Lung (tissue), 17 donors: ENCODE measurements at places on chromosomes 3 and 15.

DNA sequence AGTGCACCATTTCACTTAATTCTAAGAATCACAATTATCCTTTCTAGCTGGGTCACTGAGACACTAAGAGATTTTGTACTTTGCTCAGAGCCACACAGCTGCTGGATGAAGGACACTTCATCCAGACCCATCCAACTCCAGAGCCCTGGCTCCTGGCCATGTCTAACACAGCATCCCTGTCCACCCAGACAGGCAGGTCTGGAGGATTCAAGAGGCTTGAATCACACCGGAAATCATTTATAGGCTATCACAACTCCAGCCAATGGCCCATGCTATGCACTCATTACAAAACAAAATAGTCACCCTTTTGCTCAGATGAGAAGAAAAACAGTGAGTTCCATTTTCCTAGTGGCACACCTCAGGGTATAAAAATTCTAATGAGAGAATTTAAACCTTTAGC is 198.2 kb upstream of the LMCD1 start:
- DNase-seq = no peak
- no peaks in the 10 kb centered on the region for H3K27me3 ChIP-seq
- H3K27ac ChIP-seq = no peak overlapping the region
- no peaks in the 10 kb centered on the region for H3K4me1 ChIP-seq

GRCh38 chr15:72338617-72339321 is 18.8 kb upstream of the CELF6 start:
- H3K27me3 ChIP-seq = no peaks in the 10 kb centered on the region
- no peaks in the 10 kb centered on the region for H3K4me1 ChIP-seq
- no peak overlapping the region for H3K4me3 ChIP-seq
- peaks cover 3% of the 10 kb centered on the region for H3K36me3 ChIP-seq
- peak; percentile 83 for DNase-seq

- H3K4me3 ChIP-seq = no peak overlapping the region
- no peak for DNase-seq
- H3K4me1 ChIP-seq = no peaks in the 10 kb centered on the region
- H3K27me3 ChIP-seq = no peaks in the 10 kb centered on the region
- no peak overlapping the region for H3K27ac ChIP-seq
Observed at GRCh38 chr3:169303660-169304059, 359.9 kb downstream of the MECOM start.

GRCh38 chr15:47184003-47184907 is 533.0 kb upstream of the SEMA6D start:
- no peak overlapping the region for H3K27ac ChIP-seq
- peaks cover 22% of the 10 kb centered on the region for H3K27me3 ChIP-seq
- H3K4me3 ChIP-seq = peak overlapping the region; percentile 11
- no peaks in the 10 kb centered on the region for H3K36me3 ChIP-seq

- H3K27me3 ChIP-seq = no peaks in the 10 kb centered on the region
- no peaks in the 10 kb centered on the region for H3K4me1 ChIP-seq
- no peak overlapping the region for H3K4me3 ChIP-seq
- H3K27ac ChIP-seq = no peak overlapping the region
Observed at GRCh38 chr3:81033684-81034083, 727.8 kb downstream of the GBE1 start.

DNA sequence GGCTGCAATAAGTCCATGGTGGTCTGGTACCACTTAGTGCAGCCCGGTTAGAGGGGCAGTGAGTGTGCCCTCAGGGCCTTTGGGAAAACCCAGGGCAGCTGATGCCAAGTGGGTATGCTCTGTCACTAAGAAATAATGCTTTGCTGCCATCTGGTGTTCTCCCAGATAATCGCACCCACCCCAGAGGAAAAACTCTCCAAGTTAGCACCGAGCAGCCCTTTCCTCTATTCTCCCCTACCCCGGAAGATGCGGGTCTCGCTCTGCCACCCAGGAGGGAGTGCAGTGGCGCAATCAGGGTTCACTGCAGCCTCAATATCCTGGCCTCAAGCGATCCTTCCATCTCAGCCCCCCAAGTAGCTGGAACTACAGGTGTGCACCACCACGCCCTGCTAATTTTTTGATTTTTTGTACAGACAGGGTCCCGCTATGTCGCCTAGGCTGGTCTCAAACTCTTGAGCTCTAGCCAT is 21.3 kb upstream of the DAPK2 start:
- H3K36me3 ChIP-seq = peaks cover 5% of the 10 kb centered on the region
- H3K27me3 ChIP-seq = no peaks in the 10 kb centered on the region
- no peak overlapping the region for H3K27ac ChIP-seq
- no peak overlapping the region for H3K4me3 ChIP-seq
- DNase-seq = peak; percentile 73

DNA sequence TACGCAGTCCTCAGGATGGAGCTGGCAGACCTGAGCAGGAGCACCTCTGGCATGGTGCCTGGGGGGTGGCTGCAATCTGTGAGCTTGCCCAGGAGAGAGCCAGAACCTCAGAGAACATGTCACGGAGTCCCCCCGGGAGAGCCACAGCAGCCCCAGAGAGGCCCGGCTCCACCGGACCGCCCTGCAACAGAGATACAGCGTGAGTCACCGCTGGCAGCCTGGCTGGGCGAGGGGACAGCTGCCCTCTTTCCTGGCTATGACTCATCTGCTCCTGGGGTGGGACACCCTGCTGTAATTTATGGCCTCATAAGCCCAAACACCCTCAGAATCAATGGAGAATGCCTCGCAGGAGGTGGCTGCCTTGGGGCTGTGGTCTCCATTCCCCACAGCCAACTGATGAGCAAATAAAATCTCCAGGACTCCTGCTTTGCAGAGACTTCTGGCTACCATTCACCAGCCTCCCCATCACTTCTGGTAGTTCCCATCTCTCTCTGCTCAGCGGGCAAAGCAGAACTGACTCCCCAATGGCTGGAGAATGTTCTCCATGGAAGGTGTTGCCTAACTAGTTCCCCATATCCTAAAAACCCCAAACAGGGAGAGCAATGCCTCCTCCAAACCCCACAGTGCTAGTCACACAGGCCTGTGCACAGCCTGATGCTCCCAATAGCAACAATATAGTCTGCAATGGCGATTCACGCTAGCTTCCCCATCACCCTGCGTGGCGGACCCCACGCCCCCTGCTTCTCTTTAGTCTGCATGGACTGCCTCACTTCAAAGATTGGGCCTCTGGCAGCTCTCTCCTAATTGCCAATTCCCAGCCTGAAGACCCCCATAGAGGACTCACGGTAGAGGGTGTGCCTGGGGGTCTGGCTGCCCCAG is 21.6 kb downstream of the ACSBG1 start:
- H3K27me3 ChIP-seq = no peaks in the 10 kb centered on the region
- H3K4me3 ChIP-seq = no peak overlapping the region
- no peaks in the 10 kb centered on the region for H3K36me3 ChIP-seq
- H3K4me1 ChIP-seq = peaks cover 3% of the 10 kb centered on the region
- DNase-seq = no peak
